ENCODE measurements at places on chromosomes 16 and 17.

DNA sequence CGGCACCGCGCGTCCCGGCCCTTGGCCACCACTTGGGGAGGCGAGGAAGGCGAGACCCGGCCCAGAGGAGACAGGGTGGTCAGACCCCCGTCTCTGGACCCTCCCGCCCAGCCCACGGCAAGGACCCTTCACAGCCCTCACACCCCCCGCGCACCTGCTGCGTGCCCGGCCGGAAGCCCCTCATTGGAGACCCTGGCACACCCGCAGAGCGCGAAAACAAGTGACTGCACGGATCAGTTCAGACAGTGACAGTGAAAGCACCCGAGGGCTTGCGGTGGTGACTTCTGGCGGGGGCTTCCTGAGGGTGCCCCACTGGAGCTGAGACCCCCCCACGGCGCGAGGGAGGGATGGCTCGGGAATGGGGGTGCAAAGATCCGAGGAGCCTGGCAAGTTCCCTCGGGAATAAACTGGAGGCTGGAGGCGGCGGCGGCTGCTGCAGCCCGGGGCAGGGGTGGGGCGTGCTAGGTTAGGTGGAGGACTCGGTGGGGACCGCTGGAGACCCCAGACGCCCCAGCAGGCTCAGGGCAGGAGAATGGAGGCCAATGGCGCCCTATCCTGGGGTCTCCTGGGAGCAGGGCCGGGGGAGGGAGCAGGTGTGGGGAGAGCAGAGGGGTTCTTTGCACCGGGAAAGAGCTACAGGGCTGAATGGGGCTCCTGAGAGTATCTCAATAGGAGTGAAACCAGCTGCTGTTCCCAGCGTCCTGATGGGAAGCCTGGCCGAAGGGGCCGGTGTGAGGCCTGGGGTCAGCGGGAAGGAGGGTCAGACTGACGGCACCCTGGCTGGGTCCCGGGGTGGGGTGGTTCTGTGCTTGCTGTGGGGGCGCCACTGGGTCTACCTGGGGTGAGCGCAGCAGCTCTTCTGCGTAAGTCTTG lies 824 bp upstream of the FBXL16 start:
- DNase-seq: no peak

DNA sequence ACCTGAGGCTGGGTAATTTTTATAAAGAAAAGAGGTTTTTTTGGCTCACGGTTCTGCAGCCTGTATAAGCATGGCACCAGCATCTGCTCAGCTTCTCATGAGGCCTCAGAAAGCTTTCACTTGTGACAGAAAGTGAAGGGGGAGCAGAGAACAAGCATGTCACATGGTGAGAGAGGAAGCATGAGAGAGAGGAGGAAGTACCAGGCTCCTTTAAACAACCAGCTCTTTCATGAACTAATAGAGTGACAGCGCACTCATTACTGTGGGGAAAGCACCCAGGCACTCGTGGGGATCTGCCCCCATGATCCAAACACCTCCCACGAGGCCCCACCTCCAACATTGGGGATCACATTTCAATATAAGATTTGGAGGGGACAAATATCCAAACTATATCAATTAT lies 86.8 kb downstream of the USP32 start:
- DNase-seq: no peak

DNA sequence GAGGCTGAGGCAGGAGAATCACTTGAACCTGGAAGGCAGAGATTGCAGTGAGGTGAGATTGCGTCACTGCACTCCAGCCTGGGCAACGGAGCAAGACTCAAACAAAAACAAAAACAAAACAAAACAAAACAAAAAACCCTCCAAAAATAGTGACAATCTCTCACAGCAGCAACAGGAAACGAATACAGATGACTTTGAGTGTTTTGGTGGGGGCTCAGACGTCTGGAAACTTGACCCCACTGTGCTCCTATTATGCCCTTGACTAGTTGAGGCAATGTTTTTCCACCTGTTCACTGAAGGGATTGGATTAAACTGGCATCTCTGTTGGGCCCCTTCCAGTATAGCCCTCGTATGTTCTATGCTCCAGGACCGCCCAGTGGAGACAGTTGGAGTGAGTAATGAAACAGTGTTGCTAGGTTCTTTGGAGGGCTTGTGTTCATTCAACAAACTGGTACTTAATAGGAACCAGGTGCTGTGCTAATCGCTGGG lies 167.0 kb downstream of the UTP18 start:
- no peak for DNase-seq

GRCh38 chr16:56915336-56916119 lies 16.4 kb upstream of the HERPUD1 start:
- no peak for DNase-seq

GRCh38 chr17:59751955-59752413 lies 44.5 kb downstream of the VMP1 start:
- no peak for DNase-seq

GRCh38 chr17:55272711-55273578 lies 8.2 kb downstream of the HLF start:
- DNase-seq: no peak
